Hematopoietic multipotent progenitor cell (in vitro differentiated cells): ENCODE measurements at places on chromosomes 1 and 21. TPM values are rescaled to one million over a fixed set of nuclear protein-coding genes. Genes with fewer than 3 reads are reported as not detected.
A peak's percentile ranks its signal among the peaks of the same experiment; 100 is the strongest.

DNA sequence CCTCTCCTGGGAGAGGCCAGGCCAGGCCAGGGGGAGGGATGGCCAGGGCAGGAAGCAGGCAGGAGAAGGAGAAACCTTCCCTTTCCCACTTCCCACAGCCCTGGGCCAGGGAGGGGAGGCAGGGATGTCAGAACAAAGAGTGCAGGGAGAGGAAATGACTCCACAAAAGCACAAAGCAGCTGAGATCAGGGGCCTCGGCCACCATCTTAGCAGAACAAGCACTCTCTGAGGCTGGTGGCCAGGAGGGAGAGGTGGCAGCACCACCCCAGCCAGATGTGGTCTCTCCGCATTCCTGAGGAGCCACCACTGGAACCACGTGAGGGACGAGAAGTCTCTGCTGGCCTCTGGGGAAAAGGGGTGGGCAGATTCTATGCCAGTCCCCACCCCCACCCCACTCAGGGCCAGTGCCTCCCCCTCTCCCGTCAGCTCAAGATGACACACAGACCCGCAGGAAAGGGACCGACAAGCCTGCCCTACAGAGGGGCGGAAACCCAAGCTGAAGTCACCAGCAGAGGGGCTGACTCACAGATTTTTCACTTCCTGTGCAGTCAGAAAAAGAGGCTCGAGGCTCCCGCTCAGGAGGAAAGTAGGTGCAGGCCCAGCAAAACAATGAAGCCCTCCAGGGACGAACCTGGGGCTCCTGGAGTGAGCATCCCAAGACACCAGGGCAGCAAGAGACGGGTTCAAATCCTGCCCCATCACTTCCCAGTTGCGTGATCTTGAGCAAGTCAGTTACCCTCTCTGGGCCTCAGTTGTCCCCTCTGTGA, 24.1 kb upstream of the ALDH4A1 start:
- peak; percentile 94 for DNase-seq

DNA sequence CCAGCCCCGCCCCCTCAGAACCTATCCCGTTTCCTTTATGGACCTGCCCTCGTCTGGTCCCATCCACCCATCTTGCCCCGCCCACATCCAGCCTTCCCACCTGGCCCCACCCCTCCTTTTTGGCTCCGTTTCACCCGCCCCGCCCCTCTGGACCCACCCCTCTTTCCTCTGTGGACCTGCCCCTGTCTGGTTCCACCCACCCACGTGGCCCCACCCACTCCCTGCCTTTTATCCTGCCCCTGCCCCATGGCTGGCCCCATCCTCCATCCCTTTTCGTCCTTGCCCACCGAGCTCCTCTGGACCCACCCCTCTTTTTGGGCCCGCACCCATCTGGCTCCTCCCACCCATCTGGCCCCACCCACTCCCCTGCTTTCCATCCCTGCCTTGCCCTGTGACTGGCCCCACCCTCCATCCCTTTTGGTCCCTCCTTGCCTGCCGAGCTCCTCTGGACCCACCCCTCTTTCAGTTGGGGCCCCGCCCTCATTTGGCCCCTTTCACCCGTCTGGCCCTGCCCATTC, 177.3 kb downstream of the CAMTA1 start:
- no peak for DNase-seq

DNA sequence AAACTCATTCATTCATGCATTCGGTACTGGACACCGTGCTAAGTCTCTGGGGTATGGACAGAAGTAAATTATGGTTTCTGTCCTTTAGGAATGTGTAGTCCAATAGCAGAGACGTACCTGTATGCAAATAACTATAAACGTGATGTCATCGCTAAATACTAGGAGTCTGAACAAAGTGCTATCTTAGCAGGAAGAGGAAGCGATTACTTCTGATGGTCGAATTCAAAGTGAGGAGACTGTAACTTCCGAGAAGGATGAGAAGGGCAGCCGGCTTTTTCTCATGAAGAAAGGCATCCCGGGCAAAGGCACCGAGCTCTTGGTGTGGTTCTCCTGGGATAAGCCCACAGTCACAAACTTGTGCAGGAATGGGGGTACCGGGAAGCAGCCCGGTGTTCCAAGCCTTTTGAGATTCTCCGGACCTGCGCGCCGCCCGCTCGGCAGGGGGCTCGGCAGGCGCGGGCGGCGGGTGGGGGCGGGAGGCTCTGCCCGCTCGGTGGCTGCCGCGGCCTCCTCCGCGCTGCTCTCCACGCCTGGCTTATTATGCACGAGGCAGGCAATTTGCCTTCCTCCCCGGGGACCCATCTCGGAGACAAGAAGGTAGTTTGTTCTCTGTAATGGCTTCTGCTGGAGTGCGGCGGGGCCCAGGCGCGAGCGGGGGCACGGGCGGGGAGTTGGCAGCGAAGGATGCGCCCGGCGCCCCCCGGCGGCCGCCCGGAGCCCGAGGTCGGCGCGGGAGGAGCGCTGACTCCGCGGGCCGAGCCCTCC, 67.5 kb upstream of the CD1D start:
- no peak for DNase-seq

The GUCA2B gene
- not detected for total RNA-seq

- DNase-seq, result peak; percentile 82
These were observed 859 bp upstream of the LRRC8B start for GRCh38 chr1:89523572-89524368.
